ENCODE measurements at places on chromosomes 1 and 21.

DNA sequence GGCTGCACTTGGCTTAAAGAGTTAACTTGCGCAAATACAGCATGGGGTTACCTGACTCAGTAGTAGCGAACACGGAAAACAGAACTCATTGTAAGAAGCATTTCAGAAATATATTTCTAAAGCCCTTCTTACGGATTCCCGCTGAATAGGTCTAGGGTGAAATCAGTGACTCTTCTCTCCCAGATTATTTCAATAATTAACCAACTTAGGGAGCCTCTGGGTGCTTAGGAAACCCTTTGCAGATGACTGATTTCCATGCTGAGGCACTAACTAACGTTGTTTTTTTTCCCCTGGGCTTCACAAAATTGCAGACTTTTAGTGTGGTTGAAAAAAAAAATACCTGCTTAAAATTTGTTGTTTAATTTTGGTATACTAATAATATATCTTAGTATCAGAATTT, 40.3 kb downstream of the BTG3 start:
- H3K27me3 ChIP-seq, result no peaks in the 10 kb centered on the region
- H3K36me3 ChIP-seq, result no peaks in the 10 kb centered on the region
- peaks cover 3% of the 10 kb centered on the region for H3K4me1 ChIP-seq
- H3K27ac ChIP-seq, result no peak overlapping the region
- DNase-seq, result no peak

DNA sequence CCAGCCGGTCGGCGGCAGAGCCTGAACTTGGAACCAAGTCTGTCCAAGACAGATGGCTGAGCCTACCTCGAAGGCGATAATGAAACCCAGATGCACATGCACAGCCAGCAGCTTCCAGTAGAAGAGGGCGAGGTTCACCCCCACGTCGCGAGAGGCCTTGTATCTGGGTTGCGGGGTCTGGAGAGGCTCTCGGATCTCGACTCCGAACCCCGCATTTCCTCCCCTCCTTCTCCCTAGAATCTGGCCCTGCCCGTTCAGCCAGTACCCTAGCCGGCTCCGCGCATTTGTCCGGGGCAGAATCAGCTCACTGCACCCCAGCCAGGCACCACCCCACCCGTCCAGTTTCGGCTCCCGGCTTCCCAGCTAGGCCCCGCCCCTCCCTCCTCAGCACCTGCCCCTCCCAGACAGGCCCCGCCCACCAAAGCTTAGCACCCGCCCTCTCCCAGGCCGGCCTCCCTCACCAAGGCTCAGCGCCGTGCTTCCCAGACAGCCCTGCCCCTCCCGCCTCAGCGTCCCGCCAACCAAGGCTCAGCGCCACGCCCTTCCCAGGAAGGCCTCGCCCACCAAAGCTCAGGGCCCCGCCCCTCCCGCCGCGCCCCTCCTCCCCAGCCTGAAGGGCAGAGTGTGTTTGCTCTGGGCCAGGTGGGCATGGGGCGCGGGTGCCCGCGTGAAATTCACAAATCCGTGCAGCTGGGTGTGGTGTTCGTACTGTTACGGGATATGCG, 4.8 kb upstream of the ARHGEF19 start:
- peaks cover 24% of the 10 kb centered on the region for H3K27me3 ChIP-seq
- DNase-seq, result peak; percentile 96
- H3K4me1 ChIP-seq, result peaks cover 6% of the 10 kb centered on the region
- H3K36me3 ChIP-seq, result no peaks in the 10 kb centered on the region
- H3K27ac ChIP-seq, result no peak overlapping the region
- peak overlapping the region; percentile 92 for H3K4me3 ChIP-seq

- no peaks in the 10 kb centered on the region for H3K36me3 ChIP-seq
- H3K27ac ChIP-seq, result no peak overlapping the region
- peaks cover 2% of the 10 kb centered on the region for H3K27me3 ChIP-seq
- DNase-seq, result peak; percentile 29
These were observed 67.6 kb downstream of the MAP3K21 start for GRCh38 chr1:233394860-233395717.

GRCh38 chr1:156108057-156108456, 6.5 kb upstream of the LMNA start:
- H3K27me3 ChIP-seq, result peaks cover 22% of the 10 kb centered on the region
- no peak for DNase-seq
- H3K27ac ChIP-seq, result no peak overlapping the region
- peaks cover 40% of the 10 kb centered on the region for H3K4me1 ChIP-seq
- H3K36me3 ChIP-seq, result no peaks in the 10 kb centered on the region

GRCh38 chr1:45584351-45585109, 689 bp downstream of the NASP start:
- H3K36me3 ChIP-seq, result peaks cover 7% of the 10 kb centered on the region
- peaks cover 11% of the 10 kb centered on the region for H3K27me3 ChIP-seq
- H3K4me3 ChIP-seq, result peak overlapping the region; percentile 98
- peak overlapping the region; percentile 100 for H3K27ac ChIP-seq
- DNase-seq, result peak; percentile 92

DNA sequence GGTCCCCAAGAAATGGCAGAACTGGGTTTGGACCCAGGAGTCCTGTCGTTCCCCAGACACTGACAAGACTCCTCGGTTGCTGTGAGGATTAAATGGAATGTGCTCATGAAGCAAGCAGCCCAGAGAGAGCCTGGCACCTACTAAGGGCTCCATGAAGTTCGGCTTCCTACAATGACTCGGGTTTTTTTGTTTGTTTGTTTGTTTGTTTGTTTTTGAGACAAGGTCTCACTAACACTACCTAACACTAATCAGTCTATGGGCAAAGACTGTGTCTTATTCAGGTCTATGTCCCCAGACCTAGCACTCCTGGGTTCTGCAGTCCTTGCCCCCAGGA, 3.4 kb upstream of the LACTBL1 start:
- H3K4me1 ChIP-seq, result peaks cover 5% of the 10 kb centered on the region
- no peaks in the 10 kb centered on the region for H3K36me3 ChIP-seq
- H3K27ac ChIP-seq, result peak overlapping the region; percentile 51
- H3K4me3 ChIP-seq, result peak overlapping the region; percentile 2
- peaks cover 4% of the 10 kb centered on the region for H3K27me3 ChIP-seq

DNA sequence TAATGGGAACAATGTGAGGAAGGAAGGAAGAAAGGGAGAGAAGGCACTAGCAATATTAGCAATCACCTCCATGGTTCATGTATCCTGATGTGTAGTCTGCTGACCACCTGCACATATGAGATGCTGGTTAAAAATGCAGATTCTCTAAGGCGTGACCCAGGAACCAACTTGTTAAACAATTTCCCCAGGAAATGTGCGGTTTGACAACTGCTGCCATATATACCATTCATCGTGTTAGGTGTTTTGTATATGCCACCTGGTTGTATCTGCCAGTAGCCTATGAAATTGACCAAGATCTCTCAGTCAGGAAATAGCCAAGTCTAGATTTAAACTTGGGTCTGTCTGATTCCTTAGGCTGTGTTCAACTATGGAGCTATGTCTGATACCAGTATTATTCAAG, 4.1 kb downstream of the SEMA4A start:
- peaks cover 20% of the 10 kb centered on the region for H3K27me3 ChIP-seq
- H3K27ac ChIP-seq, result no peak overlapping the region
- H3K4me1 ChIP-seq, result peaks cover 58% of the 10 kb centered on the region
- no peaks in the 10 kb centered on the region for H3K36me3 ChIP-seq

DNA sequence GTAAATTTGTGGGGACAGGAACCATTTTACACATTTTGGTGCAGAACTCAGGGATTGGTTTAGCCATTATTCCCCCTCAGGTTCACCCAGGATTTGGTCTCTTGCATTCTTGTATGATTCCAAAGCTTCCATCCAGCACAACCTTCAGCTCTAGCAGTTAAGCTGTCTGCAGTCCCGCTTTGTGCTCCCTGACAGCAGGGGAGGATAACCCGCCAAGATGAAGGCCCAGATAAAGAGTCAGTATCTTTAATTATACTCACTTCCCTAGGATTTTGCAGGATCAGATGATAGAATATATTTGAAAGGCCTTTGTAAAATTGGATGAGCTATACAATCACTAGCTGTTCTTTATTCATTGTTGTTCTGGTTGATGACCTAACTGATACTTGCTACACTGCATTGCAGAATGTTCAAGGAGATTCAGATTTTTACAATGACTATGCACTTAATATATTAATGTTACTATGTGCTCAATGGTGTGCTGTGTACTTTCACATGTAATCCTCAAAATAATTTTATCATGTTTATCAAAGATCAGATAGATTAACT, 49.8 kb downstream of the SLC16A1 start:
- DNase-seq, result no peak
- H3K36me3 ChIP-seq, result peaks cover 4% of the 10 kb centered on the region
- H3K27me3 ChIP-seq, result no peaks in the 10 kb centered on the region

- no peak overlapping the region for H3K4me3 ChIP-seq
- peaks cover 13% of the 10 kb centered on the region for H3K4me1 ChIP-seq
- no peak for DNase-seq
- peak overlapping the region; percentile 27 for H3K27ac ChIP-seq
These were observed 120.6 kb upstream of the RAVER2 start for GRCh38 chr1:64624218-64624713.

- no peak overlapping the region for H3K4me3 ChIP-seq
- peaks cover 1% of the 10 kb centered on the region for H3K27me3 ChIP-seq
- DNase-seq, result no peak
- H3K4me1 ChIP-seq, result peaks cover 3% of the 10 kb centered on the region
- H3K36me3 ChIP-seq, result no peaks in the 10 kb centered on the region
These were observed 67.1 kb upstream of the DESI2 start for GRCh38 chr1:244585867-244586266.

- H3K4me1 ChIP-seq, result no peaks in the 10 kb centered on the region
- no peak overlapping the region for H3K27ac ChIP-seq
- no peaks in the 10 kb centered on the region for H3K36me3 ChIP-seq
- no peak for DNase-seq
- H3K27me3 ChIP-seq, result peaks cover 2% of the 10 kb centered on the region
These were observed 32.0 kb upstream of the B3GALT5 start for GRCh38 chr21:39580744-39581143.

DNA sequence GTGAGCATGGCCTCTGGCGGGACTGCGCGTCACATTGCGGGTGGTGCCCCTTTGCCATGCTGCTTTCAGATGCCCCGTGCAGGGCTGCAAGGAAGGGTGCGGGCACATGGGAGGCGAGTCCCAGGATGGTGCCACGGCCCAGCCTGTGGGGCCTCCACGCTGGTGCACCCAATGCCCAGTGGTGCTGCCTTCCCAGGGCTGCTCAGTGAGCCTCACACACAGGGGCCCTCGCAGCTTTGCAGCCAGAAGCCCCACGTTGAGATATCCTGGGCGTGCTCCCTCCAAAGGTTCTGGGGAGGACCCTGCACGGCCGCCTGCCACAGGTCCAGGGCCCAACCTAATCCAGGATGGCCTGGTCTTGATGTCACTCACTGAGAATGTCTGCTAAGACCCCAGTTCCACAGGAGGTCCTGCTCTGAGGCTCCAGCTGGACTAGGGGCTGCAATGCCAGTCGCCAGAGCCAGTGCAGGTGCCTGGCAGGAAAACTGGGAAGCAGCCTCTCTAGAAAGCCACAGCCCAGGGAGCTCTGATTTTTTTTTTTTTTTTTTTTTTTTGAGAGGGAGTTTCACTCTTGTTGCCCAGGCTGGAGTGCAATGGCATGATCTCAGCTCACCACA, 34.1 kb upstream of the PRSS38 start:
- H3K4me3 ChIP-seq, result no peak overlapping the region
- no peak overlapping the region for H3K27ac ChIP-seq
- no peaks in the 10 kb centered on the region for H3K4me1 ChIP-seq
- H3K27me3 ChIP-seq, result peaks cover 3% of the 10 kb centered on the region
- no peak for DNase-seq

GRCh38 chr1:220307607-220308006, 35.4 kb upstream of the RAB3GAP2 start:
- no peak overlapping the region for H3K4me3 ChIP-seq
- H3K4me1 ChIP-seq, result no peaks in the 10 kb centered on the region
- no peaks in the 10 kb centered on the region for H3K36me3 ChIP-seq
- DNase-seq, result no peak

GRCh38 chr1:114750780-114751179, 7.0 kb downstream of the CSDE1 start:
- H3K27me3 ChIP-seq, result peaks cover 1% of the 10 kb centered on the region
- H3K36me3 ChIP-seq, result peaks cover 14% of the 10 kb centered on the region
- H3K27ac ChIP-seq, result no peak overlapping the region
- H3K4me3 ChIP-seq, result no peak overlapping the region

DNA sequence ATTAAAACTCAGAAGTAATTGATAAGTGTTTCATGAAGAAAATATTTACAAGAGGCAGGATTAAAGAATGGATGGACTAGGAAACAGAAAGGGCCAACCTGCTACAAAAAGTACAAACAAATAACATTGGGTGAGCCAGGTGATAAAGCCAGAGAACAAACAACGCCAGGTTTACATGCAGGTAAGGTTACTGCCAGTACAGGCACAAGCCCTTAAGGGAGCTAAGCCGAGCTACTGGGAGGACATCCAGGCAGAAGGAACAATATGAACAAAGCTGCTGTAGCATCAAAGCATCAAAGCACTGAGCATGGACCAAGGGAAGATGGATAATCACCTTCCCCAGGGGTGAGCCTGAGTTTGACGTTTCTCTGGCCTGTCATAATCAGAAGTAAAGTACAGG, 380.7 kb downstream of the SEC16B start:
- H3K4me1 ChIP-seq, result no peaks in the 10 kb centered on the region
- H3K36me3 ChIP-seq, result no peaks in the 10 kb centered on the region

DNA sequence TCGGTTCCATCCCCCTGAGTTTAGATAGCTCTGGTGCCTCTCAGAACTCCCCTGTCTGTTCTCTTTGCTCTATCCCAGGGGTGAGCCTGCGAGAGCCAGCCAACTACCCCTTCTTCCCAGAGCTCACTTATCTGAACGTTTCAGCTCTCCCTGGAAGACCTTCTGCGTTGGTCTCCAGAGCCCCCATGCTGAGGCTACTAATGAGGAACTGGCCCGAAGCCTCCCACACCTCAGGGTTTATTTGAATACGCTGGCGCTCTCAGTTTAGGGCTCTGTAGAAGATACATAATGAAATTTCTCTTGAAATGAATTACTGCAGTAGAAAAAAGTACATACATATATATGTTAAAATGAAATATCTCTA, 43.5 kb downstream of the TCEANC2 start:
- no peaks in the 10 kb centered on the region for H3K27me3 ChIP-seq
- H3K36me3 ChIP-seq, result peaks cover 14% of the 10 kb centered on the region
- peaks cover 31% of the 10 kb centered on the region for H3K4me1 ChIP-seq
- no peak for DNase-seq
- H3K27ac ChIP-seq, result no peak overlapping the region

DNA sequence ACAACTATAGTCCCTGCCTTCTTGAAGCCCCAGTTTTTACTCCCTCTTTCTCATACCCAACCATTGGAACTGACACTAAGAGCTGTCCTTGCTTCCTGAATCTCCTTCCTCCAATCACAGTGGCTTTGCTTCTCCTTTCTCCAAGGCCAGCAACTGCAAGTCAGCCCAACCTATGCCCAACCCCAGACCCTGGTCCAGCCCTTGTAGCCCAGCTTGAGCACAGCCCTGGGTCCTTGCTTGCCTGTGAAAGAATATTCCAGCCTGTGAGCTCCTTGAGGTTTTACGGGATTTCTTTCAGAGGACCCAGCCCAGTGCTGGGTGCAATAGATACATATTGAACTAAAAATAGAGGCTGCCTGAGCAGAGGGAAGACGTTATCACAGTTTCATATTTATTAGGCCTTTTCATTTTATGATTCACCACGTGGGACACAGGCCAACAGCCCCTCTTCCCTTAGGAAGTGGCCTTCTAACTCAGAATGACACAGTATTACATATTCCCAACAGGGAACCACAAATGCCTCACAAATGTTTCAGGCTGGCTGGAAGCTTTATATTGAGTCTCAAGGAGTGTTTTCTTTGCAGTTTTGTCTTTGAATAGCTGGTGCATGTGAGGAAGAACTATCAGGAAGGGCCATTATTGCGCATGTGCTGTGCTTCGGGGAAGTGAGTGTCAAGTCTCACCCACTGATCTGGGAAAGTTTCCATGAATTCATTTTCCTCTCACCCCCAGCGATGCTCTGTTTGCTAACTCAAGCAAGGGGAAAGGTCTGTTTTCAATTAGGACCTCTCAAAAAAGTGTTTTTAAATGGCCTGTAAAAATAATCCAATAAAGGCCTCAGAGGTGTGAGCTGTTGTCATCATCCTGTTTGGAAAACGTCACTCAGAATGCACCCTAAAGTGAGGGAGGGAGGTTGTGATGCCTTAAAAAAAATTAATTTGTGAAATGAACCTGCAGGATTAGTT, 92.3 kb upstream of the NFIA start:
- H3K27ac ChIP-seq, result no peak overlapping the region
- H3K4me1 ChIP-seq, result peaks cover 12% of the 10 kb centered on the region
- no peaks in the 10 kb centered on the region for H3K36me3 ChIP-seq
- H3K27me3 ChIP-seq, result peaks cover 3% of the 10 kb centered on the region
